ENCODE measurements at places on chromosomes 6 and 20.

GRCh38 chr6:93624408-93624807 is 205.0 kb upstream of the EPHA7 start:
- no peak for DNase-seq

DNA sequence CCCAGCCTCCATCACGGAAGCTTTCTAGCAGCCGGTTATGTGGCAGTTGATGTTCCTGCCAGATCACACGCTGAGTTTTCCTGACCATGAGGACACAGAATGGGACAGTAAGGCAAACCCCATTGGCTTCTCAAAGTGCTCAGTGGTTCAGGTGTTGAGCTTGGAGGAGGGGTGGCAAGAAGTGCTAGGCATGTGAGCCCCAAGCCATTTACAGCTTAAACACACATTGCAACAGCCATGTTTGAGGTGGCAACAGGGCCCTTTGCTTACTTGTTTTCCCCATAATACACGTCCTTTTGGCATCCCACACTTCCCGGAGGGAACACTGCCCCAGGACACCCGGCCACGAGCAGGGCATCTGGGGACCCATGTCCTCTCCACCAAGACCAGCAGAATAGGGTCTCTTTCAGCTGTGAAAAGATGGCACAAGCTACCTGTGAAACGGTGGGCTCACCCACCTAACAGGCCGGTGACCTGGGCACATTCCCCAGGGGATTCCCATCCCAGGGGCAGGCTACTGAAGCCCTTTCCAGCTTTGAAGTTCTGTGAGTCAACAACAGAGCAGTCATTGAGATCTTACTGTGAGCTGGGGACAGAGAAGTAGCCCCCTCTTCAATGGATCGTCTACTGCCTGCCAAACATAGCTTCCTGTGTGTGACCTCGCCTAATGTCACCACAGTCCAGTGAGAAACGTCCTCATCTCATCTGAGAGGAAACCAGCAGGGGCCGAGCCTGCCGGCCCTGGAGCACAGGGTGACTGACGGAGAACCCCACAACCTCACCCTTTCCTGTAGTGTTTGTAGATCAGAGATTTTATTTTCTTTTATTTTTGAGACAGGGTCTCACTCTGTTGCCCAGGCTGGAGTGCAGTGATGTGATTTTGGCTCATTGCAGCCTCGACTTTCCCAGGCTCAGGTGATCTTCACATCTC is 4.0 kb upstream of the TLDC2 start:
- DNase-seq, result no peak

DNA sequence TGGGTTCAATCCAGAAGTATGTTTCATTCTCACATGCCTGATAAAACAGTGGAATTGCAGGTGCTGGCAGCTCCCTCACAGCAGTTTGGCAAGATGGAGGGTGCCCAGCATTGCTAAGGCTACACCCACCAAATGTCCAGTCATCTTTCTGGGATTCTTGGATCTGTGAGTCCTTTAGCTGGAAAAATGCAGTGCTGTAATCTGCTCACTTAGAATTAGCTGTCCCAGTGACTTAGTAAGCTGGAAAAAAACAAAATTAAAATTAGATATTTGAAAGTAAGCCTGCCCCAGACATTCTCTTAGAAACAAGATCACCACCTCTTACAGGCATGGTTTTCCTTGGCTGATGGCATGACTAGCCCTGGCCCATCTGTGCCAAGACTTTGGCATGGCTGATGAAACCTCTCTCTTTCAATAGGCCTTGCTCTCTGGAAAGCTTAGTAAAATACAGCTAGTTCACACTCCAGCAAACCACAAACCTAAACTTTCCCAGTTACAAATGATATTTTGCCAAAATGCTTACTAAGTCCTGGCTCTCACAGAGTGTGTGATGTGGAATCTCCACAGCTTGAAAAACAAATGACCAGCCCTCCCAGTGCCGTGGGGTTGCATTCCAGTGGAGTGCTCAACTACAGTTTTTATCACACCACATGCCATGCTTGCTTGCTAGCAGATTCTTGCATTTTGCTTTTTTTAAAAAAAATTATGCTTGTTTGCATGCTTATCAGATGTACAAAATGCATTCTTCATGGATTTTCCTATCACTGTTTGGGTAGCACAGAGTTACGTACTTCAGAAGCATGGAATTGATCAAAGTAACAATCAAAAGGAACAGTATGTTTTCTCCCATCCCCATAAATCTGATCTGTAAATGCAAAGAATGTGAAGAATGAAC is 261.5 kb downstream of the EYA4 start:
- no peak for DNase-seq

DNA sequence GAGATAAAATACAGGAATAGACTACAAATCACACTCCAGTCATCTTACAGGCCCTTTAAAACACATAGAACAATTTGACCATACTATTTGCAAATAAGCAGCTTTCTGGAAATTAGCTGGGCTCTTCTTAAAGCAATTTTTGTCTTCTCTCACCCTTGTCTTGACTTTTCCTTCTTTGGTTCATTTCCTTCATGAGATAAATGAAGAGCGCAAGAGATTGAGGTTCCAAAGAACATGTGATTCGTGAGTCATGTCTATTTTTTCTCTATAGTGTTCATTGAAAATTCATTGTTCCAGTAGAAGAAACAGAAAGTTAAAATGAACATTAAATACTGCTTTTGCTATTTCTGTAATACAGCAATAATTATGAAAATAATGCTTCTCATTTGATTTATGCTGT is 33.9 kb downstream of the PRDM1 start:
- DNase-seq, result no peak

GRCh38 chr6:4294636-4295035 is 159.3 kb upstream of the ECI2 start:
- no peak for DNase-seq

DNA sequence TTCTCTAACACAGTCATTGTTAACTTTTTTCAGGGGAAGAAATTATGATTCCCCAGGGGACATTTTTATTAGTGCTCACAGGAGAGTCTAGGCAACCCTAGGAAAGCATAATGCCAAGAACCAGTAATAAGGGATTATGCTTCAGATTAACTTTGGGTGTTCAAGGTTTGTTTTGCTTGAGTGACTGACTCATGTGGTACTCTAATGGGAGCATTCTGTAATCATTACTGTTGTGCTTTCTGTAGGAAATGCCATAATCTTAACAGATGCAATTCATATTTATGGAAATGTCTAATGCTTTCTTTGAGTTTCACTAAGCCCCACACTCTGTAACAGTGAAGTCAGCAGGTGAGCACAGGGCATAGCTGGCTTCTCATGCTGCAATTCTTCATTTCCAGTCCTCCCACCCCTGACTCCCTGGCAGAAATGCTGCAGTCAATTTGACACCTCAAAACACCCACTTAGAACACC is 263.4 kb upstream of the MAN1A1 start:
- no peak for DNase-seq

GRCh38 chr6:22884456-22884855 is 315.1 kb downstream of the HDGFL1 start:
- no peak for DNase-seq

DNA sequence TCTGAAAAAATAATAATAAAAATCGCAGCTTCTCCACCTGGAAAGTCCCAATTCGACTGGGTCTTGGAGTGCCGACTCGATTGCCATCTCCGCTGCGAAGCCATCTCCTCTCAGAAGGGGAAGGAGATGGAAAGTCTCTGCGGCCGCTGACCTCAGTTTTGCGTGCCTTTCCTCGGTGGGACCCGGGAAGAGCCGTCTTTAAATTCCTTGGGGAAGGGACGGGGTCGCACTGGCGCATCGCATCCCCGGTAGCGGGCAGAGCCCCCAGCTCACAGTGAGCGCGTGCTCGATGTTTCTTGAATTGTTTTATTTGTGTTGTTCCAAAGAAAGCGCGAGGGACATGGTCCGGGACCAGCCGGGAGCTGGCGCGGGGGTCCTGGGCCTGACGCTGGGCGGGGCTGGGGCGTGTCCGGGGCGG is 270 bp upstream of the TIAM2 start:
- no peak for DNase-seq

DNA sequence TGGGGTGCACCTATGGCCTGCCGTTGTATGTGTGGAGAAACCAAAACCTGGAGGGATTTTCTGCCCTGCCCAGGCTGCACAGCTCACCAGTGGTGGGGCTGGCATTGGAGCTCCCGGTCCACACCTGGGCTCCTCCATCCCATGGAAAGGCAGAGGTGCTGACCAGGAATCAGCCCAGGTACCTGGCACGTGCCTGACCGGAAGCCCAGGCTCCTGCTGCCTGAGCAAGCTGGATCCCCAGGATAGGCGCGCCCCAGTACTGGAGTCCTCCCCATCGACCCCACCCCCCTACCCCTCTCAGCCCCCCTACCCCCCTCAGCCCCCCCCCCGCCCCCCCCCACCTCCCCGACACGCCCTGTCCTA is 39.9 kb upstream of the HMGA1 start:
- no peak for DNase-seq

DNA sequence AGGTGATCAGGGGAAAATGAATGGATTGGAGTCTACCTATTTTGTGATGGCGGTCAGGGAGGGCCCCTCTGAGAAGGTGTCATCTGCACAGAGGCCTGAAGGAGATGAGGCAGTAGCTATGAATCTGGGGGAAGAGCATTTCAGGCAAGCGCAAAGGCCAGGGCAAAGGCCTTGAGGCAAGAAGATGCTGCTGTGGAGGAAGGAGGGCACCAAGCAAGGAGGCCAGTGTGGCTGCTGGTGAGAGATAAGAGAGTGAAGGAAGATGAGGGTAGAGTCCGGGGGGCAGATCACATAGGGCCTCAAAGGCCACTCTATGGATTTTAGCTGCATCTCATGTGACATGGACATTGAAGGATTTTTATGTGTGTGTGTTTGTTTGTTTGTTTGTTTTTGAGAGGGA is 20.6 kb upstream of the CSNK2A1 start:
- DNase-seq, result no peak

DNA sequence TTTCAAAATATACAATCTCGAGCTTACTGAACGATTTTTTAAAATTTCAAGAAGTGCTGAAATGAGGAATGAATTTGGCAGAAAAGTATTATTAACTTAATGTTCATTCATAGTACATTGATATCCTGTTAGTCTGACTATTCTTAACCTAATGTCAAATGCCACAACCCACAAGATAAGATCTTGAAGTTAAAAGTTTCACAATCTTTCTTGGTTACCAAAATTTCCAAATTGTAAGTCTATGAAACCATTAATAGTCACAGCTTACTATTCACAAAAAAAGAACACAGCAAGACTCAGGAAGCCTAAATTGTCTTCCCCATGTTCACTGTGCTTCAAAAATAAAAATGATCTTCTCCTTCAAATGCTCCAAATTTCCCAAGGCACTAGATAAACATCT is 71.3 kb downstream of the HACE1 start:
- no peak for DNase-seq

DNA sequence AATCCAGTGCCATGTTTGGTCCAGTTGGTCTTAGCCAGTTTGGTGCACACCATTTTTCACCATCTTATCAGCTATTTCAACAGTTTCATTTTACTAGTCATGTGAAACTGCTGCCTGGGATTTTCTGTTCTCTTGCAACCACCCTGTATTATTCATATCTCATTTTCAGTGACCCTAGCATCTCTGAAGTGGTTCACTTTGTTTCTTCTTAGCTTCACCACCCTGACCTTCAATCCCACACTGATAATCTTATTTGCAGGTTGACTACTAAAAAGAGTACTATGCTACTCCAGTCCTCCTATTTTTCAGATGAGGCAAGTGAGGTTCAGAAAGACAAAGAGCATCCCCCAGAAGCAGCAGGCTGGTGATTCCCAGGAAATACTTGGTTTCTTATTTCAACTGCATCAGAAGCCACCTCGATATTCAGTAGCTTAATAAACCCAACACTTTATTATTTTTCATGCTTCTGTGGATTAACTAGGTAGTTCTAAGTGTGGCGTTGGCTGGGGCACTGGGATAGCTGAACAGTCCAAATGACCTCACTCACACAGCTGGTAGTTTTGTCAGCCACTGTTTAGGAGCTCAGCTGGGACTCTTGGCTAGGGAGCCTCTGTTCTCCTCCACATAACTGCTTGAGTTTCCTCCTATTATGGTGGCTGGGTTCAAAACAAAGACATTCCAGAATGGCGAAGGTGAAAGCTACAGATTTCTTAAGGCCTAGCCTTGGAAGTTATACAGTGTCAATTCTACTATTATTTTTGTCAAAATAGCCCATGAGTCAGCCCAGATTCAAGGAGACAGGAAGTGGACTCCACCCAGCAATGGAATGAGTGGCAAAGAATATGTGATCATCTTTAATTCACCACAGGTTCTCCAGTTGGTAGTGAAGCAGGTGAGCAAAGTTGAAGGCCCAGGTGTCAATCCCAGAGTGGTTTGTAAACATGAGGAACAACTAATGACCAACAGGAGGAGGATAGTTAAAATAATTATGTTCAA is 40.6 kb downstream of the BPIFB4 start:
- peak; percentile 10 for DNase-seq

GRCh38 chr6:98056955-98057354 is 773.9 kb upstream of the MMS22L start:
- DNase-seq, result no peak

DNA sequence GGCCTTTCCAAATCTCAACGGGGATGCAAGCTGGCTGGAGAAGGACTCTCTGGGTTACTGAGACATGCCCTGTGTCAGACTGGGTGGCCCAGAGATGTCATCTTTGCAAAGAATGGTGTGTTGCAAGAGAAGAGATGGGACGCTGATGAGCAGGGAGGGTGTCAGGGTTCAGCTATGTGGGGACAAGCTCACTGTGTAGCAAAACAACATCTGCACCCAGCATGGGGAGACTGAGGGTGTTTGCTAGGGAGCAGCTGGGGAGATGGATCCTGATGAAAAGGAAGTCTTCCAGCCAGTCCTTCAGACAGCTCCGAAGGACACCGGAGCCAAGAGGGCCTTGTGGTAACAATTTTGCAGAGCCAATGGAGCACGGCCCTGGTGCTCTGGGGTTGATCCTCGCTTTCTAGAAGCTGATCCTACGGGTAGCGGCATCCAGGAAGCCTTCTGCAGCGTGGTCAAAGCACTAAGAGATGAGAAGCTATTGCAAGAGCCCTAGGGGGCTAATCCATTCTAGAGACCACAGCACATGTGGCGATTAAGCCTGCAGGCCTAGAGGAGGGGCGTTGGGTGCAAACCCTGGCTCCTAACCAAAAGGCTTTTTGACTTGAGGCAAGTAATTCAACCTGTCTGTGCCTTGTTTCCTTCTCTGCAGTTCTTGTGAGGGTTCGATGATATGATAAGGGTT is 39.9 kb downstream of the EDN3 start:
- DNase-seq, result no peak

GRCh38 chr6:33029328-33030184 is 20.2 kb upstream of the HLA-DOA start:
- DNase-seq, result no peak

GRCh38 chr6:113184291-113184690 is 672.9 kb upstream of the MARCKS start:
- no peak for DNase-seq

GRCh38 chr6:149095842-149096241 is 221.7 kb upstream of the TAB2 start:
- DNase-seq, result no peak

DNA sequence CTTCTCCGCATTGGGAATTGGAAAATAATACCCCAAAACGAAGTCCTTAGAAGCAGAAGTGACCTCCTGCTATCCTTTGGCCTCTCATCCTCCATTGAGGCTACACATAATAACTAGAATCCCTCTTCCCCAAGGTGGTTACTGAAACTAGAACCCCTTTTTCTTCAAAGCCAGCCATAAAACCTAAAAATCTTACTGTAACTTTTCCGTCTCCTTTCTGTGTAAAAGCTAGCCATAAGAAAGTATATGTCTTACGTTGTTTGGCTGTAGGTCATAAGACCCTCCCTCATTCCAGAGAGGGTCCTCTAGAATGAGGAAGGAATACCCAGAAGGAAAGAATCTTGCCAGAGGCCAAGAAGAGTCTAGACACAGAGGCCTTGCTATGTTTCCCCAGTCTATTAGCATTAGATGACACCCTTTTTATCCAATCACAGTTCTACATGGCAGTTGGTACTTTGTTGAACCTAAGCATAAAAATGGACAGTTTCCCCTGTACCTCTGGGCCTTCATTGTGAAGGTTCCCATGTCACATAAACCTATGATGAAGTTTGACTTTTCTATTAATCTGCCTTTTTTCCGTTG is 133.9 kb upstream of the BTN3A2 start:
- DNase-seq, result no peak

All from activated CD8-positive, alpha-beta memory T cell treated with anti-CD3 and anti-CD28 coated beads, Interleukin-2, amount 50 U/mL, for 48 hours (primary cell).